Pulmonary artery endothelial cell (primary cell): ENCODE measurements at places on chromosomes 6 and 20. TPM values are rescaled to one million over a fixed set of nuclear protein-coding genes. Genes with fewer than 3 reads are reported as not detected.

C20orf144 gene
- under 0.01 and 0.11 TPM in 2 replicates for total RNA-seq

DOK5 gene
- 13.5 and 20.3 TPM in 2 replicates for total RNA-seq

DNA sequence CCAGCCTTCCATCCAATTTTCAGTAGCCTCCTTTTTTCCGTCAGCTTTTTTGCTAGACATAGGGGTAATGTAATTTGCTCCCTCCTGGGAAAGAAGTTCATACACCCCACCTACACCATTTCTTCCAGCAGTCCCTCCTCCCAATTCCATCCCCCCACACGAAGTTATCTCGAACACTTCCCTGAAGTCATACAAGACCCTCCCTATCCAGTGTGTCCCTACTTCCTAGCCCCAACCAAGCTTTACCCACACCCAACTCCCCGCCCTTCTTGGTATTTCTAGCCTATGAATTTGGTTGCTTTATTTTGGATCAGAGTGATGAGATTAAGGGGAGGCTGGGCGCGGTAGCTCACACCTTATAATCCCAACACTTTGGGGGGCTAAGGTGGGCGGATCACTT is 1.0 kb downstream of the UBE2C start:
- DNase-seq: no peak

GRCh38 chr6:140153703-140154102 is 779.3 kb upstream of the CITED2 start:
- DNase-seq: no peak

DNA sequence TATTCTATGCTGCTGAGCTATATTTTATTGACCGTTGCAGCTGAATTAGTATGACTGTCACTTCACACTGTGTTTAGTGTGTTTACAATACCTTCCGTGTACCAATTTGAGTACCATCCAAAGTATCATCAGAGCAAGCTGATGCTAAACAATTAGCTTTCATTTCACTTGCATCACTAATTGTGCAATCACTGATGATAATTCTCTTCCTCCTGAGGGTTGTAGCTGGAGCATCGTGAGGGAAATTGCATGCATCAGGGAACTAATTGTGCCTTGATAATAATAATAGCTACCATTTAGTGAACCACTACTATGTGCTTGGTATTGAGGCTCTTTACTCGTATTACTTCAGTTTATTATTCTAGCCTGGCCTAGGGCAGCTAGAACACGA is 384.8 kb upstream of the SOX4 start:
- no peak for DNase-seq
